Hematopoietic multipotent progenitor cell treated with erythropoietin and hydrocortisone succinate and interleukin-3 and kit ligand, for 4 days (in vitro differentiated cells): ENCODE measurements at places on chromosomes 6 and 20.

- peak; percentile 55 for DNase-seq
Observed at GRCh38 chr20:36717657-36718056, 28.2 kb downstream of the NDRG3 start.

- peak; percentile 62 for DNase-seq
Observed at GRCh38 chr6:104639668-104640067, 220.1 kb downstream of the HACE1 start.

DNA sequence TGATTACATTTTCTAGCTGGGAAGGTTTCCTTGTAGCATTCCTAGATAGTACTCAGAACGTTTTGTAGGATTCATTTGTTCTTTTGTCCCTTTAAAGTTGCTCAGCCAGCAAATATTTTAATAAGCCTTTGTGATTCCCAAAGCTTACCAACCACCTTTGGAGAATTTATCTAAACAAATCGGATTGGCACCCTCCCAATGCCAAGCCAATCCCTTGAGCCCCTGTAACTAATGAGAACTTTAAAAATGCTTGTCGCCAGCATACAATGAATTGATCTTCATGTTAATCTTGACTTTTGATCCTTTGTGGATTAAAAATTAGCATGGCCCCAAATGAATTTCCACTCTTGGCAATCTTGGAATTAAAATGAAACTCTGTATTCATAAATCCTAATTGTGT lies 559.5 kb downstream of the UTRN start:
- no peak for DNase-seq

DNA sequence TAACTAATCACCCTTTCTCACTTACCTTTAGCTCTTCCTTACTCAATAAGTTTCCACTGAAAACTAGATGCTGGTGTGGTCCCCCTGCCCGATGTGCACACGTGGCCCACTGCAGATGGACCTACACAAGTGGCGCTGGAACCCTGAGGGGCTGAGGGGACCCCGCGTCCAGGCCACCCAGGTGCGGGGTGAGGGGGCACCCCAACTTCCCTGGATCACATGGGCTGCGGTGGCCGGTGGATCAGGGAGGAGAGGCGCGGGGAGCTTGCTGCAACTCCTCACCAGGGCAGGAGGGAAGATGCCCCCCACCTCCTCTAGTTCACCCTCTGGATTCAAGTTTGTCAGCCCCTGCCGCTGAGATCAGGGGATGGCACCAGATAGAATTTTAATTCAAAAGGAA lies 12.5 kb upstream of the HLA-DOA start:
- no peak for DNase-seq

DNA sequence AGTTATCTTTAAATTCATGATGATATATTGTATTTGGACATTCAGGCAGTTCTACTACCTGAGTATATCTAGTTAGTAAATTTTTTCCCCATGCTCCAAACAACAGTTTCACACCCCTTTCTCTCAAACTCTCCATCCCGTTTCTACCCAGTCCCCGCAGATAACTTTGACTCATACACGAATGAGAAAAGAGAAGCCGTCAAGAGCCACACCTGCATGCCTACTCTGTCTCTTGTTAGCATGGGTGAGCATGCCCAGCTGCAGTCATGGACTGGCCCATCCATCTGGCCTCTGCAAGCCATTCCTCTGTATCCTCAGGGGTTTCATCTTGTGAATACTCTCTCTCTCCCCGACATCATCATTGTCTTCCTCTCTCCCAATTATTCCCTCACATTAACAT lies 41.5 kb downstream of the MYB start:
- no peak for DNase-seq

GRCh38 chr6:14966906-14967711 lies 278.8 kb upstream of the JARID2 start:
- DNase-seq, result no peak

DNA sequence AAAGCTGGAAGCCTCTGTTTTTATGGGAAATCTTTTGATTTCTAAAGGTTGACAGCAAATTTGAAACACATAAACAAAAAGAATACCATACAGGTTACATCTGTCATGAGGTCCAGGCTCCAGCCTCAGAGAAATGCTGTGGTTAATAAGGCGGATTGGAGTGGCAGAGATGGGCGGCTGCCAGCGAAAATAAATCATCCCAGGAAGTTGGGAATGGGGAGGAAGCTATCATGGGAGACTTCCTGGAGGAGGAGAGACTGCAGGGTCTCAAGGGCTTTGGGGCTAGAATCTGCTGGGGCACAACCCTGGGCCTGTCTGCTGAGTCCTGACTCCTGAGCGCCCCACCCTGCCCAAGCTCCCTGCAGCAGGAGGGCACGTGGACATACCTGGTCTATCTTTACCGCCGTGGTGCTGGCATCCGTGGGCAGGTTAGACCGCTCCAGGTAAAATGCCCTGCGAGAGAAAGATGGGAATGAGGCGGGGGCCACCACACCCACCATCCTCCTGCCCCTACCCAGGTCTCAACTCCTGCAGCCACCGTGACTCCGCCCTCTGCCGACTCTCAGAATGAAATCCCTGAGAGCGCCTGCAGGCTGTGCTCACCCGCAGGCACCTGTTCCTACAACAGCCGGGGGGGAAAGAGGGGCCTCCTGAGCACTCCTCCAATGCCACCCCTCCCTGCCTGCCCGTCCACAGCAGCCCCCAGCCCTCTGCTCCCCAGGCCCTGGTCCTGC lies 197.3 kb downstream of the PREX1 start:
- DNase-seq, result no peak

DNA sequence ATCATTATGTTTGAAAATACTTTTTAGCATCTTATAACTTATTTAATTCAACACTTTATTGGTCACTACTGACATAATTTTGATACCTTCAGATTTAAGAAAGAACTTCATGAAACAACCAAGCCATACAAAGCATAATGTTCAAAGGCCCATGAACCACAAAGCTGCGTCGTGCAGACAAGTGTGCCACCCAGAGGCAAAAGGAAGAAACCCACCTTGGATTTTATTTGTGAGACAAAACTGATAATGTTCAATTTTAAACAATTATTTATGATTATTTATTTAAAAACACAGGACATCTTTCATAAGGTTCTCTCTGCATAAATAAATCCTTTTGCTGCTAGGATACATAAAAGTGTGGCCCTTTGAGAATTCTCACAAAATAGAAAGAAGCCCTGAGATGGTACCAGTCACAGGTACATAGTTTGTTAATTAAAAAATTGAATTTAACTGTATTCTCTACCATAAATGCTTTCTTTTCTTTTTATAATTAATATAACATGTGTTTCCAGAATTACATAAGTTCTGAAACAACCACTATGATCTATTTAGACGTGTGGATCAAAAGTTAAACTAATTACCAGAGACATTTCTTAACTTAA lies 143.7 kb downstream of the RALGAPA2 start:
- DNase-seq, result peak; percentile 75

GRCh38 chr6:105859457-105859856 lies 226.7 kb upstream of the PRDM1 start:
- no peak for DNase-seq

DNA sequence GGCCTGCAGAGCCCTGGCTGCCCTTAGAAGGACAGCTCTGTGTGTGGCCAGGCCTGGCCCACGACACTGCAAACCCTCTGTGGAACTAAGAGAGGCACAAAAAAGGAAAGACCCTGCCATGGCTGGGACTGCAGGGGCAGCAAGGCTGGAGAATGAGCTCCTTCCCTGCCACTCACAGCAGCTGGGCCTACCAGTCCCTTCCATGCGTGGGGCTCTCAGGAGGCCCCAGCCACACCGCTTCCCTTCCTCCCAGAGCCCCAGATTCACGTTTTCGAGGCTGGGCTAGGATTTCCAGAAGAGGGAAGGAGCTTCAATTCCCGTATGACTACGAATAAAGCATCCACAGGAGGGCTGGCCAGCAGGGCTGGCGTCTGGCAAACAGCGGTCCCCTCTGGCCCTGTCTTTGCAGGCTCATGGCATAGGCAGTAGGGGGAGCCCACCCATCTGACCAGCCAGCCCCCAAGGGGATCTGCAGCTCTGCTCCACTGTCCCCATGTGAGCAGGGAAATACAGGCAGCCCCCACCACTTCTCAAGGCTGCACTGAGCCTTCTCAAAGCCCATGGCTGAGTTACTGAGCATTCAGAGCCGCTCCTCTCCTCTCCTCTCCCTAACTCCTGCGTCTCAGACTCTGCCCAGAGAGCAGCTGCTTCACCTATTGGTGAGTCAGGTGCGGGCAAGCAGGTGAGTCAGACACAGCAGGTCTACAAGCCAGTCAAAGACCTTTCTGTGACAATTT lies 53.1 kb downstream of the NINL start:
- DNase-seq, result peak; percentile 6

- DNase-seq, result peak; percentile 6
Observed at GRCh38 chr6:106475284-106475683, 114.8 kb downstream of the CRYBG1 start.

GRCh38 chr6:124961777-124962638 lies at the start of gene RNF217:
RNF217 (plus strand) TSS chr6:124962437; CDS start chr6:124962545, 108 bp downstream.
- peak; percentile 80 for DNase-seq

DNA sequence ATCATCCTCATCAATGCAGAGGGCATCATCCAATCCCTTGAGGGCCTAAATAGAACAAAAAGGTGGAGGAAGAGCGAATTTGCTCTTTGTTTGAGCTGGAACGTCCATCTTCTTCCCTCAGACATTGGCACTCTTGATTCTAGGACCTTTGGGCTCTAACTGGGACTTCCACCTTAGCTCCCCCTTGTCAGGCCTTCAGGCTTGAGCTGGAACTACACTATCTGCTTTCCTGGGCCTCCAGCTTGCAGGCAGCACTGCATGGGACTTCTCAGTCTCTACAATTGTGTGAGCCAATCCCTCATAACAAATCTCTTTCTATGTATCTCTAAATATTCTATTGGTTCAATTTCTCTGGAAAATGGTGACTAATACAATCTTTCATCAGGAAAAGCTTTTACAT lies 155.4 kb downstream of the MCHR2 start:
- DNase-seq, result no peak

DNA sequence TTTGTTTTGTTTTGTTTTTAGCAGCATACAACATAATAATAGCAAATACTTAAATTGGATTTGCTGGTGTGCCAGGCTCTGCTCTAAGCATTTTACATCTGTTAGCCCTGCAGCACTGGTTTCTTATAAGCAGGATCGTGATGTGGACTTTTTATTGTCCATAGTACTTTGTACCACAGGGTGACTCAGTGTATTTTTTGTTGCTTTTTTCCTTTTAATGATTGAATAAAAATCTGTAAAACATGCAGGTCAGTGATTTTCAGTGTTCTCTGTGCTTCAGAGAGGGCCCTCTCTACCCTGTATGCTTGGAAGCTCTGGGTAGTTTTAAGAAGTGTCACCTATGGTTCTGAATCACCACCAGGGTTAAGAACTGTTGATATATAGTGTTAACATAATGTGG lies 4.0 kb downstream of the NT5DC1 start:
- DNase-seq, result no peak

DNA sequence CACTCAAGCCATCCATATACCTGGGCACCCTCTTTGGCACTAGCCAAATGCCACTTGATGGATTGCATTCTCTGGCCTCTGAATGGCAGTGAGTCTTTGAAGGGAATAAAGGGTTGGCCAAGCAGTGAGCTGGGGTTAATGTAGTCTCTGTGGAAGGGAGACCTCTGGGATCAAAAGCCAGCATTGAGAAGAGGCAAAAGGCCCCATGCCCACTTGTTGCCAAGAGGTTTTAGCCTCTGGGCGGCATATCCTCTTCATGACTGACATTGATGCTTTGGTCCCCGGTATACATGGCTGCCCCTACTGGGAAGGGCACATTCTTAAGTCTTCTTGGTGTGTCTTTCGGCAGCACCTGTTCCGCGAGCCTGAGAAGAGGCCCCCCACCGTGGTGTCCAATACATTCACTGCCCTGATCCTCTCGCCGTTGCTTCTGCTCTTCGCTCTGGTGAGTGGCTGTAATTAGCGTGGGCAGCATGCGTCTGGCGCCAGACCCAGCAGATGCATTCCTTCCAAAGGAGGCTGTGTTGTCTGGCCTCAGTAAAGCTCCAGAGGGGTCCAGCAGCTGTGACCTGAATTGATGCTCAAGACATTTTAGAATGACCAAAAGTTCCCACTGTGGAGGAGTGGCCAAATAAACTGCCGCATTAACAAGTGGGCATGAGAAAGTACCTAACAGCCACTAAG lies 29.5 kb downstream of the GHRH start:
- no peak for DNase-seq

DNA sequence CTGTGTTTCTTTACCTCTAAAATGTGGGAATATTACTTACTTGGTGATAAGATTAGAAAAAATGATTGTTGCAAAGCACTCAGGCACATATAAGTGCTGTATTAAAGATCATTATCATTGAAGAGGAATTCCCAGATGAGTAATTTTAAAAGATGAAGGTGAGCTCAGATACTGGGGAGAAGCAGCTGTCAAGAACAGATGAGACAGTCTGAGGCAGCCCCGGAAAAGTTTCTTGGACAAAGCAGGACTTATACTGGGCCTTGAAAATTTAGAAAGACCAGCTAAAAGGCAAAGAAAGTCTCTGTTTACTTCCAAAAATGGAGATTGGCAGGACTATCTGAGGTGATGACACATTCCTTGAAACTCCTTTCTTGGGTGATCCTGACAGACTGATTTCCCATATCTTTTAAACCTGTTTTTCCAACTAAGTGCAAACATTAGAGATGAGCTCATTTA lies 93.8 kb upstream of the MARCKS start:
- no peak for DNase-seq
